ENCODE measurements at places on chromosomes 11 and 22.

DNA sequence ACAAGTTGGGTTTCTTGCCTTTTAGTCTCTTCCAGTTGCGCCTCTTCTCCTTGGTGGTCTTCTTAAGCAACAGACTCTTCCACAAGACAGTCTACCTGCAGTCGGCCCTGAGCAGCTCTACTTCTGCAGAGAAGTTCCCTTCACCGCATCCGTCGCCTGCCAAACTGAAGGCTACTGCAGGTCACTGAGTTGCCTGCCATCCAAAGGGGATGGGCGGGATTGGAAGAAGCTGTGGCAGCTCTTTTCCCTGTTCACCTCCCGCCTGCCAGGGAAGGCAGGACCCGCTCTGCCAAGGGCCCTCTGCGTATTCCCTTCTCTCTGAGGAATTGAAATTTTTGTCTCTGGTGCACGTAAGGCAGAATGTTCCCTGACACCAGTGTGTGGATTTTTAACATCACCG lies 9.2 kb upstream of the STT3A start:
- DNase-seq = no peak

DNA sequence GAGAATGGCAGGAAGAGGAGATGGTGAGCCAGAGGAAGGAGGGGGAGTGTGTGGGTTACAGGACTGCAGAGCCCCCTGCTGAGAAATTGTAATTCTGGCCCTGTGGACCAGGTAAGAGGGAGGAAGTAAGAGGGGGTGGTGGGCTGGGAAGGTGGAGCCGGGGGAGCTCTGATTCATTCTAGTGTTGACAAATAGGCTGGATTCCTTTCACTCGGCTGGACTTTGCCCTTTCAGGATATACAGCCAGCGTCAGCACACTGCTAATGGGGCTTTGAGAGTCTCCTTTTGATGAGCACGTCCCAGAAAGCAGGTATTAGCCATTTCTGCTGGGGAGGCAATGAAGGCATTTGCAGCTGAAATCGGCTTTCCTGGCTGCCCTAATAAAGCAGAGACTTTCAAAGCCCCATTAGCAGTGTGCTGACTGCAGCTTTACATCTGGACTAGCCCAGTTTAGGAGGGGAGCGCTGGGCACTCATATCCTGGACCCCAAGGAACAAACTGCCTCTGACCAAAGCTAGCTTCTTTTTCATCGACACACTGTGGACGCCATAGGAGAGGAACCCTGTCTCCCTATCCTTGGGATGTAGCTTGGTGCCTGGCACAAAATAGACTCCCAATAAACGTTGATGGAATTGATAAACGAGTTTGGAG lies 44.8 kb upstream of the CADM1 start:
- DNase-seq = no peak

DNA sequence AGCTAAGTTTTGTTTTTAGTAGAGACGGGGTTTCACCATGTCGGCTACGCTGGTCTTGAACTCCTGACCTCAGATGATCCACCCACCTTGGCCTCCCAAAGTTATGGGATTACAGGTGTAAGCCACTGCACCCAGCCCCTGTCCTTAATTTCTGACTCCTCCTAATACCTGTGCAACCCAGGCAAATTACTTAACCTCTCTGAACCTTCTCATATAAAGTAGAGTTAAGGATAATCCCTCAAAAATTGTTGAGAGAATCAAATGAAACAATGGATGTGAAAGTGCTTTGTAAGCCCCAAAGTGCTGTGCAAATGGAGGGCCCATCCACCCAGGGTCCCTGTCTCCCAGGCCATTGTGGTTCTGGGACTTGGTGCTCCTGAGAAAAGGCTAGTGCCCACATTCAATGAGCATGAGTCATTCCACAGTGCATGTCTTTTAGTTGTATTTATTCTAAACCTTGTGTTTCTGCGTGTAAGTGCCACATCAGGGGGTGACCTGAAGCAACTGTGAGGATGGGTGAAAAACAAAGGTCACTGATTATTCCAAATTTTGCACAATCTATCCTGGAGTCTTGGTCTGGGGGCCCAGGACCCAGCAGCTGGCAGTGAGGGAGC lies 61.4 kb upstream of the PTPRJ start:
- no peak for DNase-seq

GRCh38 chr22:24489011-24489410 lies 6.1 kb upstream of the UPB1 start:
- DNase-seq = no peak

DNA sequence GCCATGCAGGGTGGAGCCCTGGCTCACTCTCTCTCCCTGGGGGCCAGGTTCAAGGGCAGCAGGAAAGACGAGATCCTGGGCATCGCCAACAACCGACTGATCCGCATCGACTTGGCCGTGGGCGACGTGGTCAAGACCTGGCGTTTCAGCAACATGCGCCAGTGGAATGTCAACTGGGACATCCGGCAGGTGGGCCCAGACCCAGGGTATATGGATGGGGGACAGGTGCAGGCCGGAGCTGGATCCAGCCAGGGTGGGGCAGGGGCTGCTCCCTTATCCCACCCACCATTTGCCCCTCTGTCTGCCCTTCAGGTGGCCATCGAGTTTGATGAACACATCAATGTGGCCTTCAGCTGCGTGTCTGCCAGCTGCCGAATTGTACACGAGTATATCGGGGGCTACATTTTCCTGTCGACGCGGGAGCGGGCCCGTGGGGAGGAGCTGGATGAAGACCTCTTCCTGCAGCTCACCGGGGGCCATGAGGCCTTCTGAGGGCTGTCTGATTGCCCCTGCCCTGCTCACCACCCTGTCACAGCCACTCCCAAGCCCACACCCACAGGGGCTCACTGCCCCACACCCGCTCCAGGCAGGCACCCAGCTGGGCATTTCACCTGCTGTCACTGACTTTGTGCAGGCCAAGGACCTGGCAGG lies 2.9 kb downstream of the TRPT1 start:
- no peak for DNase-seq

DNA sequence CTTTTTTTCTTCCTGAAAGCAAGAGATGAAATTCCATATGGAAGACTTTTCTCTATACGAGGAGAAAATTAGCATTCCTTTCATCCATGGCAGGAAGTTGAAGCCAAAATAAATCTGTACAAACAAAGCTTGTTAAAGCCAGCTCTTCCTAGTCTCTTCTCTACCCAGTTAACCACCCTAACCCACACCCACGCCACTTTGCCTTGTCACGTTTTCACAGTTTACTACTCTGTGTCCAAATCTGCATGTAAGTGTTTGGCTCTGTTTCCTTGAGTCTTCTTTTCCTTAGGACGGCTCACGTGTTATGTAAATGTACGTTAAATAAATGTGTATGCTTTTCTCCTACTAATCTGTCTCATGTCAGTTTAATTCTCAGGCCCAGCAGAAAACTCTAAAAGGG lies 7.1 kb upstream of the HMOX1 start:
- DNase-seq = no peak

GRCh38 chr11:107102692-107103477 lies 84.6 kb upstream of the GUCY1A2 start:
- DNase-seq = peak; percentile 10

- no peak for DNase-seq
Measured at GRCh38 chr11:92216789-92217188, 7.8 kb upstream of the FAT3 start.

- no peak for DNase-seq
Measured at GRCh38 chr11:118889797-118890196, 6.1 kb downstream of the CXCR5 start.

- no peak for DNase-seq
Measured at GRCh38 chr11:62553839-62554361, 7.3 kb upstream of the AHNAK start.

GRCh38 chr11:120606211-120607010 lies 94.9 kb downstream of the GRIK4 start:
- DNase-seq = no peak

GRCh38 chr11:120432056-120433018 lies 79.2 kb upstream of the GRIK4 start:
- DNase-seq = no peak

DNA sequence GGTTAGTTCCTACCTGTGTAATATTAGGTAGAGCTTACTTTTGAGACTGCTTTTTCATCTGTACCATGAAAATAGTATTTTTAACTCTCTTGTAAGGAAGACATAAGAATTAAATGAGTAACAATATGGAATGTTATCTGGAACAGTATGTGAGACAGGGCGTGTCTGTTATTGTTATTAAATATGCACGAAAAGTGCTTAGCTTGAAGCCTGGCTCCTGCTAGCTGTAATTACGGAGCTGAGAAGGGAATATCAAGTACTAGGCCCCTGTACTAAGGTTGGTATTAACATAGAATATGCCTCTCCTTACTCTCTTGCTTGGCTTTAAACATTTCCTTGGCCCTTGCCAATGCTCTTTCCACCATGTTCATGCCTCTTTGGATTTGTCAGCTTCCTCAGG lies 194.0 kb downstream of the FAM76B start:
- no peak for DNase-seq

- no peak for DNase-seq
Measured at GRCh38 chr11:73330569-73331093, 22.6 kb downstream of the ARHGEF17 start.

GRCh38 chr11:55481416-55481815 lies 72.9 kb upstream of the OR4C15 start:
- DNase-seq = no peak

DNA sequence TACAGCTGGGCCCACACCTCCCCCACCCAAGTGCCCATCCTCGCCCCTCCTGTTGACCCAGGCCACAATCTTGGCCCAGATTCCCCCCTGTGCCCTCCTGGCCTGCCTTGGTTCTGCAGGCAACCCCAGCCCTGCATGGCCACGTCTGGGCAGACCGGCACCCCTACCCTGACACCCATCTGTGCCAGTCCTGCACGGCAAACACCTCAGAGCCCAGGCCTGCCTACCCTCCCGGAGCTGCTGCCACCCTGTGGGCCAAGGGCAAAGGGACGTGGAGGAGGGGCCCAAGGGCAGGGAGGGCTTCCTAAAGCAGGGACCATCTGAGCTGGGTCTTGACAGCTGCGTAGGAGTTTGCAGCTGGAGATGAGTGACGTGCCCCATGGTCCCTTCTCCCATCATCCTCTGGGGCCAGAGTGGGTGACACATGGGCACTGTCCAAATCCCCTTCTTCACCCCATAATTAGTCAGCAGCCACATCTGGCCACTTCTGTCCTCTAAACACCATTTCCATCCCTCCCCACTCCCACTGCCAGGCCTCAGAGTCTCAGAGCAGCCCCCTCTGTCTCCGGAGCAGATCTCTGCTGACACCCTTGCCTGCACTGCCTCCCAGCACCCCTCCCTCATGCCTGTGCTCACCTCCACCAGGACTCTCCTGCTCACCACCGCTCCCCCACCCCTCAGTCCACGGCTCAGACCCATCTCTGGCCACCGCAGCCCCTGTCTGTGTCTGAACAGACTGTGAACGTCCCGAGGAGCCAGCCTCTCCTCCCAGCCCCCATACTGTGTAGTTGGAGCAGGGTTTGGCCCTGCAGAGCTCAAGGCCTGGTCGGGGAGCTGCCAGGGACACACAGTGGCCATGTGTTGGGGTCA lies 35.6 kb upstream of the PPARA start:
- DNase-seq = no peak

DNA sequence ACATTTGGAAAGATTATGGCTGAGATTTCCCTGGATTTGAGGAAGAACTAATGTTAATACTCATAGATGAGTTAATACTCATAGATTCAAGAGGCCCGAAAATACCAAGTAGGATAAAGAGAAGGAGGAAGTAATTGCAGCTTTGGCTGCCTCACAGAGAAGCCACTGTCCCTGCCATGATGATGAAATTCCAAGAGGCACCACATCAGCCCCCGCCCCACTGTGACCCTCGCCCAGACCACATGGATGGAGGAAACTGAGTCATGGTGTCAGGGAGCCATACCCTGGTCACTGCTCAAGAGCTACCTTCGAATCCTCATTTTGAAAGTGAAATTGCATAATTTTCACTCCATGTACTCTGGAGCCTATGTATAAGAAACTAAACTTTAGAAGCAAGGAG lies 92.9 kb upstream of the SLC22A12 start:
- DNase-seq = no peak

GRCh38 chr22:19360300-19360792 lies 68.8 kb upstream of the CLTCL1 start:
- no peak for DNase-seq

Measured in NCI-H2029 (cell line).